ENCODE measurements at places on chromosomes 3 and 15.

- no peak for DNase-seq
Measured at GRCh38 chr15:101137312-101137940, 114.4 kb downstream of the CHSY1 start.

DNA sequence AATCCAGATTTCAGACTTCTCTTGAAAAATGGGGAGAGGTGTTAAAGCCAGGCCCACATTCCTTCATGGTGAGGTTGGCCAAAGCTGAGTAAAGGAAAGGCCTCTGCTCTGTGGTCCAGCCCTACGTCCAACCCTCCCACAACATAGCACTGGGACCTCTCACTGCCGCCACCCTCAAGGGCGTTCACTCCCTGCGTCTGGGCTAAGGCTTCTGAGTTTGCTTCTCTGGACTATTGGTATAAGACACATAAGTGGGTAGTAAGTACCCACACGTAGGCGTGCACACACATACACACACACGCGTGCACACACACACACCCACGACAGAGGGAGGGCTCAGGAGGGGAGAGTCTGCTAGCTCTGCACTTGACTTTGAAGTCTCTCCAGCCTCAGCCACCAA lies 80.2 kb upstream of the PXYLP1 start:
- no peak for DNase-seq

DNA sequence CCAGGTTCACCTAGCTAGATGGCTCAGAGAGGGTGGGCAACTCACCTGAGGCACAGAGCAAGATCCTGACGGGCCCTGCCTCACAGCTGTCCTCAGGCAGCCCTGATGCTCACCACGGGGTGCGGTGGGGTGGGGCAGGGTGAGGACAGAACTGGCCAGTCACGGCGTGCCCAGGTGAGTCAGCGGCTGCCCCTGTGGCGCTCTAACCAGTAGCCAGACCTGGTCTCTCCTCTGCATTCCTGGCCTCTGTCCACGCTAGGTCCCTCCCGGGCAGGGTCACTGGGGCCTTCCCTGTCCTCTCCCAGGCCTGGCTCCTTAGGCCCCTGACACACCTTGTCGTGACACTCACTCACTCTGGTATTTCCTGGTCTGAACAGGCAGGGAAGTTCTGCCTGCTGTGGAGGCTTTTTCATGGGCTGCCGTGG lies 901 bp downstream of the ALS2CL start:
- DNase-seq: no peak

GRCh38 chr15:92277776-92278175 lies 115.9 kb upstream of the ST8SIA2 start:
- no peak for DNase-seq

GRCh38 chr3:12423131-12423530 lies 61.1 kb upstream of the TSEN2 start:
- no peak for DNase-seq

DNA sequence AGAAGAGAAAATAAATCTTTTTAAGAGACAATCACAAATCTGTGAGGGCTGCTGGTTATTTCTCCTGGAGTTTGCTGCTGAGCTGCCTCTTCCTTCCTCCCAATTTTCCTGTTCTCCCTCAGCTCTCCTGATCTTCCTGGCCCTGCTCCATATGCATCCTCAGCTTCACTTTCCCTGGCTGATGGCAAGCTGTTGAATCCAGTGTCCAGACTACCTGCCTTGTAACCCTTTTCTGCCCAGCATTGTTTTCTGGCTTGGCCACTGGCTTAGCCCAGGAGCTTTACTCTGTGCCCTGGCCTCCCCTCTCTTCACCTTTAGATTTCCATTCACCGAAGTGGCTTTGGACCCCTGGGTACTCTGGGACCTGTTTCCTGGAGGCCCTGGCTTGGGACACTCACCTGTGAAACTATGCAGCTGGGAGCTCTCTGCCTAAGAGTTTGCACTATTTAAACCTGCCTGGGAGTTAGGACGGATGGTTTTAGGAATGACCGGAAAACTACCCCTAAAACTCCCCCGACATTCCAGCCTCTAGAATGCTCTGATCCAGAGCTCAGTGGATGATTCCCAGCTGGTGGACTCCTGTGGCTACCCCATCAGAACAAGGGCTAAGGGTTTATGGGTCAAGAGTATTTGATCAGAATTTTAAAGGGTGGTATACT lies 90.0 kb downstream of the RBPMS2 start:
- no peak for DNase-seq

DNA sequence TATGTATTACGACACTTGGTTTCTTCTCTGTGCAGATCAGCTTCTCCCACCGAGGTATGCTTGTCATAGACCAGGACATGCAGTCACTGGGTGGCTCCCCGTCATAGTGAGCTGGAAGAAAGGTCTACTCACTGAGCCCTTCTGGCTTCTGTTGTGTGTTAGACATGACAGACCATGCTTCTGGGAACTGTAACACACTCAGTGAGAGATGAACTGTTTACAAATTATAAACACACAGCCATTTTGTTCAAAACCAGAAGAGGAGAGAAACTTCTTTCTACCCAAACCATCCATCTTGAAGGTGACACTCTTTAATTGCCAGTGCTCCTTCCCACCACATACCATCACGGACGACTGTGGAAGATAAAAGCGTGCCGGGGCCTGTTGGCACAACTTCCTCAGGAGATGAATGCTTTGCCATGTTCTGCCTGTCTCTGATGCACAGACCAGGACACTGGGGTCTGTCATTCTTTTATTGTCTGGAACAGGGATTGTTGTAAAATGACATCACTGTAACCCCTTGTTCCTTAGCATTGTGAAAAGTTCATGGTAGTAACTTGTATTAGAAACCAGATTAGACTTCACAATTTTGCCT lies 214.3 kb downstream of the MCTP2 start:
- DNase-seq: no peak

- DNase-seq: no peak
Measured at GRCh38 chr3:113662824-113663223, 33.6 kb downstream of the USF3 start.

GRCh38 chr3:66722675-66723074 lies 221.9 kb upstream of the LRIG1 start:
- DNase-seq: no peak

DNA sequence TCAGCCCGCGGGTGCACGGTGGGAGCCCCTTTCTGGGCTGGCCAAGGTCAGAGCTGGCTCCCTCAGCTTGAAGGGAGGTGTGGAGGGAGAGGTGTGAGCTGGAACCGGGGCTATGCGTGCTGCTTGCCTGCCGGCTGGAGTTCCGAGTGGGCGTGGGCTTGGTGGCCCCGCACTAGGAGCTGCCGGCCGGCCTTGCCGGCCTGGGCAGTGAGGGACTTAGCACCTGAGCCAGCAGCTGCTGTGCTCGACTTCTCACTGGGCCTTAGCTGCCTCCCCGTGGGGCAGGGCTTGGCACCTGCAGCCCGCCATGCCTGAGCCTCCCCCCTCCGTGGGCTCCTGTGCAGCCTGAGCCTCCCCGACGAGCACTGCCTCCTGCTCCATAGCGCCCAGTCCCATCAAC lies 36.0 kb downstream of the TRH start:
- no peak for DNase-seq

DNA sequence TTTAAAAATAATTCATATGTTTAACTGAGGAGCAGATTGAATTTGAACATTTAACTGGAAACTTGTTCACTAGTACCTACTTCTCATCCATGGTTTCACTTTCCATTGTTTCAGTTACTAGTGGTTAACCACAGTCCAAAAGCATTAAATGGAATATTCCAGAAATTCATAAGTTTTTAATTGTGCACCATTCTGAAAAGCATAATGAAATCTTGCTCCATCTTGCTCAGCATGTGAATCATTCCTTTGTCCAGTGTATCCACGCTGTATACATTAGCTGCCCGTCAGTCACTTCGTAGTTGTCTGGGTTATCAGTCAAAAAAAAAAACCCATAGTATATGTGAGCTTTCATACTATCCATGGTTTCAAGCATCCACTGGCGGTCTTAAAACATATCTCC lies 217.6 kb downstream of the TPRG1 start:
- no peak for DNase-seq

DNA sequence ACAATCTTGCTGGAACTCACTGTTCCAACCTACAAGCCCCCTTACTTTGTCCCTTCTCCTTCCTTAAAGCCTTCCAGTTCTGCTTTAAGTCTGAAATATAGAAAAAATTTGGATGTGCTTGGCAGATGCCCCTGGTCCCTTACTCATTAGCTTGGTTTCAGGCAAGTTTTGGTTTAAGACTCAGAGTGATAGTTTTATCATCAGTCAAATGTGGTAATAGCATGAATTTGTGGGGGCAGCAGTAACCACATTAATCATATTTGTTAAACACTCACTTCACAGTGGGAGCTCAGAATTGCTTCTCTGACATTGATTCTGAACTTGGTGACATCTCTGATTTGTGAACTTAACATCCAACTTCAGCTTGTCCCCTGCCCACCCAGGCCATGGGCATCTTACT lies 58.3 kb upstream of the ALDH1A3 start:
- no peak for DNase-seq

DNA sequence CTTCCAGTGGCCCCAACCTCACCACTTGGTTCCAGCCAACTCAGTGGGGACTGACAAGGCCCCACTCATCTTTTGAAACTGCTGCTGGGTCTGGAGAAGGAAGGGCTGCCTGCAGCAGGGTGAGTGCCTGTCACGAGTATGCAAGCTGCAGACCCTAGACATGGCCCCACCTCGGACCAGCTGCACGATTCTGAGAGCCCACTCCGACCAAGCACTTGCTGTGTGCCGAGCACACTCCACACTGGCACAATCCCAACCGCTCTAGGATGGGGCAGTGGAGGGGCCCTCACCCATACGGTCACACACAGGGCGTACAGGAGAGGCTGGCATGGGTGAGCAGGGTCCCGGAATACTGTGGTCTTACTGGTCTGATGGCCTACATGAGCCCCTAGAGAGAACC lies 8.0 kb upstream of the PLXND1 start:
- no peak for DNase-seq

DNA sequence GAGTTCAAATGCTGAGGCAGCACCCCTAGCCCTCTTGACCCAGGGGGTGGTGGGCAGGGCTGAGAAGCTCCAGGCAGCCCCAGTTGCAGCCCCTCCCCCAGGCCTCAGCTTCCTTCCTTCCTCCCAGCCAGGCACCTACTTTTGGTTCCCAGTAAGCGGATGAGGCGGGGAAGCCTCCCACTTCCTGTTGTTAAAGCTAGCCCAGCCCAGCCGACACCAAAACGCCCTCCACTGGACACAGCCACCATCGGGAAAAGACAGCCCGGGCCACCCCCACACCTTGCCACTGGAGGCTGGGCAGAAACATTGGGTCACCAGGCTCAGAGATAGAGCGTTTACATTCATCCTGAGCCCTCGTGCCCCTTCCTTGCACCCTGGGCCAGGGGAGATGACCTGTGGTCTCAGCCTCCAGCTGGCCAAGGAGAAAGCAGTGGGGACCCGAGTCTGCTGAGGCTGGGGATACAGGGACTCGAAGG lies 3.5 kb downstream of the DUSP7 start:
- peak; percentile 30 for DNase-seq

DNA sequence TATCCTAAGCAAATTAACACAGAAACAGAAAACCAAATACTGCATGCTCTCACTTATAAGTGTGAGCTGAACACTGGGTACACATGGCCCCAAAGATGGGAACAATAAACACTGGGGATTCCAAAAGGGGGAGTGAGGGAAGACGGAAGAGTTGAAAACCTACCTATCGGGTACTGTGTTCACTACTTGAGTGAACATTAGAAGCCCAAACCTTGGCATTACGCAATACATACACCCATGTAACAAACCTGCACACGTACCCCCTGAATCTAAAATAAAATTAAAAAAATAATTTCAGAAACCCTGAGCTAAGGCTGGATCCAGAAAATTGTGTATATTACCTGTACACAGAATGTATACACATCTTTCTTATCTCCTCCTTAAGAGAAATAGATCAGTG lies 42.8 kb upstream of the C3orf70 start:
- no peak for DNase-seq

DNA sequence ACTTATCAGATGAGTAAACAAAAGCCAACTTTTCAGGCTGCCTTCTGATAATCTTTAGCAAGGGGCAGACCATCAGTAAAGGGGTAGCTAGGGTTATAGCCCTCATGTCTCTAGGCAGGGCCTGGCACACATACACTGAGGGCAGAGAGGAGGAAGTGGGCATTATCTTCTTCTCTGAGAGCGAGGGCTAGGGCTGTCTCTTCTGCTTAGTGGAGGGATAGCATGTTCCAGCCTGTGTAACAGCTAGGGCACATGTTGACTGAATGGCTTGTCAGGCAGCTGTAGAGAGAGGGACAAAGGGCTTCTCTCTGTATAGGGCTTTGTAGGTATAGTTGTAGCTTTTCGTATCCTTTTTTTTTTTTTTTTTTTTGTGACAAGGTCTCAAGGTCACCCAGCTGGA lies 17.8 kb downstream of the CRTC3 start:
- DNase-seq: no peak

- DNase-seq: peak; percentile 61
Measured at GRCh38 chr3:179653096-179653797, 407 bp downstream of the USP13 start.

- DNase-seq: peak; percentile 59
Measured at GRCh38 chr15:89361451-89362202, 27.0 kb upstream of the POLG start.

DNA sequence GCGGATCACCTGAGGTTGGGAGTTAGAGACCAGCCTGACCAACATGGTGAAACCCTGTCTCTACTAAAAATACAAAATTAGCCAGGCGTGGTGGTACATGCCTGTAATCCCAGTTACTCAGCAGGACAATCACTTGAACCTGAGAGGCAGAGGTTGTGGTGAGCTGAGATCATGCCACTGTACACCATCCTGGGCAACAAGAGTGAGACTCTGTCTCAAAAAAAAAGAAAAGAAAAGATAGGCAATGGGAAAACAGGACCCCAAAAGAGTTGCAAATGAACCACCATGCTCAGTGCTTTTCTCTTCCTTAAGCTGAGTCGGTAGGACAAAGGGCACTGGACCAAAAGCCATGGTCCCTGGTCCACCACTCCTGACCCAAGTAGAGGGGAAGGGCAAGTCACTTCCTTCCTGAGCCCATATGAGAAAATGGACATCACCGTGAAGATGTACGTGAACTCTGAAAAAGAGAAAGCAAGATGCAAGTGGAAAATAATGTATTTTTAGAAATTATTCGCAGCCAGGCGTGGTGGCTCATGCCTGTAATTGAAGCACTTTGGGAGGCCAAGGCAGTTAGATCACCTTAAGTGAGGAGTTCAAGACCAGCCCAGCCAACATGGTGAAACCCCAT lies 2.6 kb downstream of the ITGB5 start:
- no peak for DNase-seq

DNA sequence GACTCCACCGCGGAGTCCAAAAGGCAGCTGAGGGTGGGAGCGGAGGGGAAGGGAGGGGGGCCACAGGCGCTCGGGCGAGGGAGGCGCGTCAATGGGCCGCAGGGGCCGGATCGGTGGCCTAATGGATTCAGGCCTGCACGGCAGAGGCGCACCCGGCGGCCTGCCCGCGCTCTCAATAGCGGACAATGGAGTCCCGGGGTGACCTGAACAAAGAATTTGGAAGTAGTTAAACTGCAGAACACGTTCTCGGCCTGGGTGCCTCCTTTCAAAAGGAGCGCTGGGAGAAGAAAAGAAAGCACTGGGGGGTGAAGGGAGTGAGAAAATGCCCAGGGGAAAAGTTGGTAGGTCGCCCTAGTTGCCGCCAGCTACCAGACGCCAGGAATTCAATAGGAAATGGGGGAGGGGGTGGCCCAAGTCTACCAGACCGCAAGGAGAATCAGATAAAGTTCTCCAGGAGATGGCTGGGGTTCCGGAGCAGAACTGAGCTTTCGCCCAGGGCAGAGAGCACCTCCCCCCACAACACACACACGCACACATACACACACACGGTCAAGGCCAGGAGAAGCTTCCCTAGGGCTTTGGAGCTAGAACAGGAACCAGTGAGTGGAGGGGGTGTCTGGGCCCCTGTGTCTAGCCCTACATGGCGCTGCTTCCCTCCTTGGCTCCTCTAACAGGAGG lies 25.8 kb upstream of the POLG start:
- DNase-seq: no peak

Measured in CD8-positive, alpha-beta memory T cell (primary cell).